Tibial nerve (tissue), 4 donors: ENCODE measurements at places on chromosomes 6 and 20. TPM values are rescaled to one million over a fixed set of nuclear protein-coding genes. Genes with fewer than 3 reads are reported as not detected.

DNA sequence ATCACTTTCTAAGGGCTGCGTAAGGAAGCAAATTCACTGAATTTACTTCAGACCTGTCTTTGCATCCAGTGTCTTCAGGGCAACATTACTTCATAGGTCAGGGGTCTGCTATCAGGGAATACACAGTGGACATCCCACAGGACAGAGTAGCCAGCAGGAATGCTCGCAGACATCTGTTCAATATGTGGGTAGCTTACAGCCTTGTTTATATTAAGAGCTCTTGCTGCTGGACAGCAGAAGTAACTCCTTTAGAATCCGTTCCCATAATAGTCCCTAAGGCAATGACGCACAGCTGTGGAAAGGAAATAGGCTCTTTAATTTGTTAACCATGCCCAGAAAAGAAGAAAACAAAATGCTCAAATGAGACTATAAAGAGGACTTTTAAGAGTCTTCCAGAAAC, 198.7 kb downstream of the MOXD1 start:
- DNase-seq = peak; percentile 33
- no peaks in the 10 kb centered on the region for H3K4me1 ChIP-seq
- H3K27ac ChIP-seq = no peak overlapping the region
- no peak overlapping the region for H3K4me3 ChIP-seq
- H3K27me3 ChIP-seq = no peaks in the 10 kb centered on the region
- H3K36me3 ChIP-seq = no peaks in the 10 kb centered on the region

GRCh38 chr6:44227148-44227793, 3.9 kb downstream of the SLC29A1 start:
- H3K36me3 ChIP-seq = no peaks in the 10 kb centered on the region
- H3K27ac ChIP-seq = peak overlapping the region; percentile 60
- no peaks in the 10 kb centered on the region for H3K27me3 ChIP-seq
- H3K4me1 ChIP-seq = peaks cover 46% of the 10 kb centered on the region
- H3K4me3 ChIP-seq = no peak overlapping the region

DNA sequence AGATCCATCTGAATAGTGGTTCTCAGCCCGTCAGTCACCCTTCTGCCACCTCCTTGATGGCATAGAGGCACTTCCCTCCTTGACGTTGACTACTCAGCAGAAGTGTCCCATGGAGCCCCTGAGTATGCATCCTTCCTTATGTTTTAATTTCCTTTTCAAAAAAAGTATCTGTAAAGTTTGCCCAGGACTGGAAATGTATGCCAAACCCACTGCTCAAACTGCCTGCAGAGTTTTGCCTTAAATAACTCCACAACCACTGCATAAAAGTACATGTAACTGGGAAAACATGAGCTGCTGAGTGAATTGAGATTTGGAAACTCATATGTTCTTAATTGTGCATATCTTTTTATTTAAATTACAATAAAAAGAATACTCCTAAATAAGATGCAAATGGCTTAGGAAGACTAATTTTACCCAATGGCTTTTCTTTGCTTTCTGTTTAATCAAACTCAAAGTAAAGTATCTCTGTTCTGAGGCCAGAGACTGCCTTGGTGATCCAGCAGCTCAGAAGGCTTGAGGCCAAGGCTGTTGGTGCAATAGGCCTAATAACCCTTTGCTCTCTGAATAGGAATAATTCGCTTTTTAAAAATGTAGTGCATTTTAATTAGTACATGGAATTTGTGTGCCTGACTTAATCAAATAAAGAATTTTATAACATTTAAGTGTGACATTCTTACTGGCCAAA, 90.4 kb downstream of the FNDC1 start:
- no peak for DNase-seq
- no peaks in the 10 kb centered on the region for H3K4me1 ChIP-seq
- no peaks in the 10 kb centered on the region for H3K27me3 ChIP-seq
- no peak overlapping the region for H3K4me3 ChIP-seq

- H3K4me1 ChIP-seq = no peaks in the 10 kb centered on the region
- H3K27me3 ChIP-seq = no peaks in the 10 kb centered on the region
- no peak overlapping the region for H3K4me3 ChIP-seq
- no peak overlapping the region for H3K27ac ChIP-seq
- no peak for DNase-seq
Measured at GRCh38 chr6:19811397-19812079, 25.6 kb upstream of the ID4 start.

DNA sequence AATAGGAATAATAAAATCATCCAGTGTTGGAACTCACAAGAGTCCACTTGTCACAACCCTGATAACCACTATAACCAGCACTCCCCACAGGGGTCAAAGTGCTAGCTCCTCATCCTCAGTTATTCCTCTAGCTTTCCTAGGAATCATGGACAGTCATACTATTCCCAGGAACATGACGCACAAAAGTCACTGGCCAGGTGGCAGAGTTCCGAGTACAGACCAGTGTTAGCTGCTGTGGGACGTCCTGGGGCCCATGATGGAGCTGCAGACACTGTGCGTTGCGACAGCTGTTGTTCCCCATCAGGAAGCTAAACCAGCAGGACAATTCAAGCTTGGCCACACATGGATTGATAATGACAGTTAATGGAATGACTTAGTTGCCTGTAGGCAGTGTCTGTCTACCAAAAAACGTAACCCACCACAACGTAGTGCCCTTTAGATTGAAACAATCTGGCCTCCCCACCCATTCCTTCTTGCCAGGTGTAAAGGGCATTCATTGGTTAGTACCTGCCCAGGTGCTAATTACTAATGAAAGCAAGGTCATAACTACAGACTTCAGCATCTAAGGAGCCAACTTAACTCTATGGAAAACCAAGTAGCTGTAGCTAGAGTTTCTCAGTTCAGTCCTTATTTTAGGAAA, 17.4 kb downstream of the EZR start:
- no peaks in the 10 kb centered on the region for H3K27me3 ChIP-seq
- DNase-seq = peak; percentile 58
- H3K27ac ChIP-seq = peak overlapping the region; percentile 52
- H3K4me3 ChIP-seq = no peak overlapping the region
- H3K36me3 ChIP-seq = no peaks in the 10 kb centered on the region

DDO gene
- total RNA-seq = 1.5 TPM

- H3K4me3 ChIP-seq = no peak overlapping the region
- H3K27ac ChIP-seq = peak overlapping the region; percentile 13
- H3K4me1 ChIP-seq = peaks cover 58% of the 10 kb centered on the region
Measured at GRCh38 chr20:62381202-62381797, 5.6 kb upstream of the RPS21 start.

DNA sequence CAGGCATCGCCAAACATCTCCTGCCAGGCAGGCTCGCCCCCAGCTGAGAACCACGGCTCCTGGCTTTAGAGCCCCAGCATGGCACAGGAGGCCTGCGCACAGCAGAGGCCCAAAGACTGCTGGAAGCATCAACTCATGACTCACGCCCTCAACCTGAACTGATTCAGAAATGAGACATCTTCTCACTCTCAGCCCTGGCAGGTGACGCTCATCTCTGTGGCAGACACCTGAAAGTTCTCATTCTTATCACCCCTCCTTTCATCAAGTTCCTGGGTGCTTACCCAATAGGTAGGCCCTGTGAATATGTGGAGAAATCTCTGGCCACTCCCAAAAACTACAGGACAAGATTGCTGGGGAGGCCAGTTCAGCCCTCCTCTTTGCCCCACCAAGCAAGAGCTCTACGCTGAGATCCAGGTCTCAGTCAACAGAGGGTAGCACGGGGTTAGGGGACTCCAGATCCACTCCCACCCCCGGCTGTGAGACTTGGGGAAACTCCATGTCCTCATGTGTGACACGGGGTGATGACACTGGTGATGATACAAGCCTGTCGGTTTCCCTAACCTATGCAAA, 11.3 kb downstream of the NFATC2 start:
- H3K27ac ChIP-seq = no peak overlapping the region
- H3K4me3 ChIP-seq = no peak overlapping the region
- H3K4me1 ChIP-seq = no peaks in the 10 kb centered on the region
- no peaks in the 10 kb centered on the region for H3K27me3 ChIP-seq
- DNase-seq = no peak

PIGU gene
- 31.5 TPM for total RNA-seq

DNA sequence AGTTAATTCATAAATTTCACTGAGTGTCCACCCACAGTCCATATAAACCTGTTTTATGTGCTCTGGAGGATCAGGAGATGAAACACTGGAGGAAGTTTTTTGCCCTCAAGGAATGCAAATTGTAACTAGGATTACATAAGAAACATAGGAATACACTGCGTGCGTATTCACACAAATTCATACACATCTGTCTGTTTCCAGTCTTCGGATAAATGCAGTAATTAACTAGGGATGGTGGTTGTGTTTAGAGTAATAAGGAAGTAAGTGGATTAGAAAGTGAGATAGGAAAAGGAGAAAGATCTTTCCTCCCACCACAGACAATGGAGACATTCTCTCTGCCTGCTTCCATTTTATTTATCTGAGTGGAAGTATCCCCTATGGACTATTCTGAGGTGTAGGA, 35.7 kb upstream of the POPDC3 start:
- DNase-seq = no peak
- no peaks in the 10 kb centered on the region for H3K36me3 ChIP-seq
- no peak overlapping the region for H3K4me3 ChIP-seq
- H3K27me3 ChIP-seq = no peaks in the 10 kb centered on the region
- H3K27ac ChIP-seq = no peak overlapping the region

- H3K4me1 ChIP-seq = no peaks in the 10 kb centered on the region
- no peak for DNase-seq
- H3K36me3 ChIP-seq = no peaks in the 10 kb centered on the region
- H3K4me3 ChIP-seq = no peak overlapping the region
- H3K27ac ChIP-seq = no peak overlapping the region
Measured at GRCh38 chr6:114367315-114367961, 24.6 kb upstream of the HS3ST5 start.

DNA sequence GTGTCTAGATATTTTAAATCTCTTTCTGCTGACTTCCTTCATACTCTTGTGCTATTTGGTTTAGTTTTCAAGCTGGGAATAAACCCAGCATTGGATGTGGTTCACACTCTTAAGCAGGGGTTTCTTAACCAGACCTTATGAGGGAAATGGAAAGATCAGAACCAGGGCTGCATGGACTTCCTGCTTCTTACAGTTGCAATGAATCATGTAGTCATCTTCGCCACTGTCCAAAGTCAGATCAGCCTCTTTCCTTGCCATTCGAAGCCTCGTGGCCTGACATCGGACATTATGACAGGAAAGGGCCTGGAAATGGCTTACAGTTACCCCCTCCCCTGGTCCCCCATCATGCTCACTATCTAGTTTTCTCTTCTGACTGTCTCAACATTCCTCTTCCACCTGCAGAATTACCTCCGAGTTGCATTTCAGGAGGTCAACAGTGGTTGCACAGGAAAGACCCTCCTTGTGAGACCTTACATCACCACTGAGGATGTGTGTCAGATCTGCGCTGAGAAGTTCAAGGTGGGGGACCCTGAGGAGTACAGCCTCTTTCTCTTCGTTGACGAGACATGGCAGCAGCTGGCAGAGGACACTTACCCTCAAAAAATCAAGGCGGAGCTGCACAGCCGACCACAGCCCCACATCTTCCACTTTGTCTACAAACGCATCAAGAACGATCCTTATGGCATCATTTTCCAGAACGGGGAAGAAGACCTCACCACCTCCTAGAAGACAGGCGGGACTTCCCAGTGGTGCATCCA, 16.8 kb upstream of the NAA20 start:
- no peaks in the 10 kb centered on the region for H3K27me3 ChIP-seq
- H3K27ac ChIP-seq = no peak overlapping the region
- no peak for DNase-seq

- no peaks in the 10 kb centered on the region for H3K36me3 ChIP-seq
- H3K4me1 ChIP-seq = no peaks in the 10 kb centered on the region
- H3K27me3 ChIP-seq = no peaks in the 10 kb centered on the region
- DNase-seq = no peak
Measured at GRCh38 chr6:16618962-16619361, 142.3 kb downstream of the ATXN1 start.

ACTL10 gene
- 3.9 TPM for total RNA-seq

DNA sequence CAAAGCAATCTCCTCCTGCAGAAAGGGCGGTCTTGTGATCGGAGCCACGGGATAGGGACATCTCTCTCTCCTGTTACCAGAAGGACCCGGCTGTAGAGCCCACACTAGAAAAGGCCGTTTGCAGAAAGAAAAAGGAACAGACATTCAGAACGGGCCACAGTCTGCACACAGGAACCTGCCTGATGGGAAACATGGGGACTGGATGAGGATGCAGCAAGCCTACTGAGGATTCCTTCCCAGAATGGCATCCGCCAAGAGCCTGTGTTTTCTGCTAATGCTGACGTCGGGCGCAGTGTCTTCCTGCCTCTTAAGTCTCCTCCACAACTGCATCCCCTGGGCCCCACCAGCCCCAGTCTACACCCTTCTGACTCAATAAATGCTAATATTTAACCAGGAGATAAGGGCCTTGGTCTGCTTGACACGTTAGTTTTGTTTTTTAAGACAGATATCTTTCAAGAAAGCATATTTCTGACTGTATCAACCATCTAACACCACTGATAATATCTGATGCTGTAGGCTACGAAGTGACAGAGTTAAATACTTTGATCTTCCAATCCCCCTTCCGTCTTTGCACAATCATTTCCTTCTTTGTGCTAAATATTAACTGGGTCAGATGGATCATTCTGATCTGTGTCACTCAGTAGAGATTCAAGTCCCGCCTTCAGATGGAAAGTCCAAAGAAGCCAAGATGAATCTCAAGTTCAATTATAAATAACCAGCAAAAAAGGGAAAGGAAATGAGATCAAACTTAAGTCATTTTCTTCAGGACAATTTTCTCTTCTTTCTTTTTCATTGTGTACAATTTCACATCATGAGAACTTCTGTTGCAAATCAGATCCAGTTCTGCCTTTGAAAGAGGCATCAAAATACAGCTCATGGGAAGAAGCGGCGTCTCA, 20.7 kb downstream of the FAM50B start:
- H3K4me3 ChIP-seq = no peak overlapping the region
- no peaks in the 10 kb centered on the region for H3K36me3 ChIP-seq
- DNase-seq = no peak
- no peak overlapping the region for H3K27ac ChIP-seq
- H3K27me3 ChIP-seq = no peaks in the 10 kb centered on the region

GRCh38 chr6:132482581-132482980, 30.3 kb downstream of the STX7 start:
- H3K27me3 ChIP-seq = no peaks in the 10 kb centered on the region
- no peaks in the 10 kb centered on the region for H3K4me1 ChIP-seq
- DNase-seq = no peak
- H3K27ac ChIP-seq = no peak overlapping the region

- no peak overlapping the region for H3K4me3 ChIP-seq
- DNase-seq = no peak
- no peaks in the 10 kb centered on the region for H3K4me1 ChIP-seq
- H3K36me3 ChIP-seq = no peaks in the 10 kb centered on the region
- H3K27ac ChIP-seq = peak overlapping the region; percentile 60
- H3K27me3 ChIP-seq = no peaks in the 10 kb centered on the region
Measured at GRCh38 chr20:59149678-59150504, 13.7 kb upstream of the ZNF831 start.

CLVS2 gene
- total RNA-seq = 0.22 TPM

JAG1 gene
- total RNA-seq = 127 TPM

DEFB132 gene
- not detected for total RNA-seq
